ENCODE measurements at places on chromosomes 5 and 9.

DNA sequence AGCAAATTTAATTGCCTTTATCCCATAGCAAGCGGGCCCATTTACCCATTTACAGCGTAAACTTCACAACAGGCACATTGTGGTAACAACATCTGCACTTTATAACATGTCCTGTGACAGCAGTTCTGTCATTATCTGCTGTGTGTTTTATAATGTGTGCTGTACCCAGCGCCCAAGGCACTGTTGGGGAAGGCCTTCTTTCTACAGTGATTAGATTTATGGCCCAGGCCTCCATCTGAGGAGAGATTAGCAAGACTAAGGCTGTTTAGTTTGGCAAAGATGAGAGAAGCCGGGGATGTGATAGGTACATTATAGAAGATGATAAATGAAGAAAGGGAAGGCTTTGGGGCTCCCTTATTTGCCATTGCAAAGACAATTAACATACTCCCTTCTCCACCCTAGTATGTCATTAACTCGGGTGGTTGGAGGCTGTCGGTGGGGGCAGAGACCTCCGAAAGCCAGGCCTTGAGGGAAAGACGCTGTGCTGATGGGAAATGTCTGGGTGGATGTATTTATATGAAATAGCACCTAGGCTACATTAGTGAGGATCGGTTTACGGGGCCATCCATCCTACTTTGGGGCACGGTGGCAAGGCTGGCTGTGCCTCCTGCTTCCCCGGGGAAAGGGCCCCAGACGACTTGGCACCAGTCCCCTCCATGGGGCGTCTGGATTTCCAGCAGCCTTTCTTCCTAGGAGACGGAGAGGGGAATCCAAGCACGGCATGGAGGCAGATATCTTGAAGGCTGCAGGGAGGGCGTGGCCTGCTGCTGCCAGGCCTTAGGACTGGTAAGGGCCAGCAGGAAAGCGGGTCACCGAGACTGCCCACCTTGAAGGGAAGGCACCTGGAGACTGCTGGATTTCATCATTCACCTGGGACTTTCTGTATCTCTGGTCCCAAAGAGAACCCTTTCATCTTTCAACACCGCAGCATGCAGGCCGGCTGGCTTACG lies 64.3 kb upstream of the PTCH1 start:
- DNase-seq: peak; percentile 88

DNA sequence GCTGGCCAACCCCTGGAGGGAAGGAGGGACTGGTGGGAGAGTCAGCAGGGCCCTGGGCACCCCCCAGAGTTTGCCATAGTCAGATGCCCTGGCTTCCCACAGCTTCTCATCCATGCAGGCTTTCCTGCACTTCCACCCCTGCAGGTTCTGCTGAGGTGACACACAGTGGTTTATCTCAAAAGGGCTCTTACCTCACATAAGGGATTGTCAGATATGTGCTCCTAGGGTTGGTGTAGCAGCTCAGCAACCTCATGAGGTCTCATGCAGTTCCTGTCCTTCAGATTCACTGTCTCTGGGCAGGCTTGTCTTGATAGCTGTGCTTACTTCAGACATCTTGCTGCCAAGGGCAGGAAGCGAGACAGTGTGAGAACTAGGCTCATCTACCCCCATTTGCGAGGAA lies 143.4 kb downstream of the KDM4C start:
- no peak for DNase-seq

DNA sequence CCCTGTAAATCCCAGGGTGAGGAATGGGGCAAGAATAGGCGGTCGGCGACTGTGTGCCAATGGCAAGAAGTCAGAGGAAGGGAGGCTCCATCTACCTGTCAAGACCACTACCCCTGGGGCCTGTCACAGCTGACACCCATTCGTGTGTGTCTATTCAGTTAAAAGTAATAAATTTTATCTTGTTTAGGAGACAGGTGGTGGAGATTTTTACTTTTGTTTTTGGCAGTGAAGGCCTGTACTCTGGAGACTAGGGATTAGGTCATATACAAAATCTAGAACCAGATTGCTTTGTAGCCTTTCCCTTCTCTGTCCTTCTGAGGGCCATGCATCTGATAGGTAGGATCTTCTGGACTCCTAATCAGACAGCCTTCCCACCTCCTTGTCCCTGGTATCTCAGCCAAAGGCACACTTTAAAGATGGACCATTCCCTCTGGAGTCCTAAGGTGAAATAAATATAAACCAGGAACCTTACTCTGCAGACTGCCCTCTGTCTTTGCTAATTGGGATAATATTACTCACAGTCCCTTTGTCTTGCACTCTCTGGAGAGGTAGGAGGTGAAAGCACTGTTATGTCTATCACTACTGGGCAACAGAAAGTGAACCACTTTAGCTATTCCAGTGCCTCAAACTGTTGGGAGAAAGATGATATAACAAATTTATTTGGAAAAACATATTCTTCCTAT lies 213.2 kb upstream of the ACTBL2 start:
- peak; percentile 13 for DNase-seq

DNA sequence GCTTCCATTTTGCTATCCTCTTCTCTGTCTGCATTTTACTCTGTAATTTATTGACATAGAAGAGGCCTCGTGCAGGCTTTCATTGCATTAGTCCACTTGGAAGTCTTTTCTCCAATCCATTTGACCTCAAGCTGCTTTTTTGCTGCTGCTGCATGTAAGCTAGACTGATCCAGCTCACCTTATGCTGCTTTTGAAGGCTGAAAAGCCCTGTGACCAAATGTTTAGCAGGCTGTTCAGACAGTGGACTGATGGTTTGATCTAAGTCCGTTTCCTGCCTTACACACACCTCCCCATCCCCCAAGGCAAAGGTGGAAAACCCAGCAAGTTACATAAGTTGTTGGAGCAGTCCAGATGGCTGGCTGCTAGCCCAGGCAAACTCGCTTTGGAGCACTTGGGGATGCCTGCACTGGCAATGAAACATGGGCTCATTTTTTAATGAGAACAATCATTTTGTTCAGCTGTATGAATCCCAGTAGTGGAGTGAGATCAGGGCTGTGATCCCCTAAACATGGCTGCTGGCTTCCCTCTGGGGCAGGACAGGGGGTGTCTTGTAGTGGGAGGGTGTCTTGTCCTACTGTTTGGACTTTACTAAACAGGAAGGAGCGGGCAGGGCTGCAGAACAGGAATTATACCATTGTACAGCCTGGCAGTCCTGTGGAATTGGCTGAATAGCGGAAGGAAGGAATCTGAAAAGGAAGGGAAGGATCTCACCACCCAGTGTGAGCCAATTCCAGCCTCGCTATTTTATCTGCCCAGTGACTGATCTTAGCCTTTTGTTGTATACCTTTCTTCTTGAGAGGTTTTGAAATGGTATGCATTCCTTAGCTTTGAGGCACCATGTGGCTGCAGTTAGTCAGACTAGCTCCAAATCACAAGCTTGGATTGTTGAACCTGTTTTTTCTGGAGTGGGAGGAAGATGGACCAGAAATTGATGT lies 212.0 kb downstream of the ARHGAP26 start:
- peak; percentile 60 for DNase-seq

GRCh38 chr5:154575546-154576428 lies 97.8 kb upstream of the HAND1 start:
- DNase-seq: peak; percentile 49

GRCh38 chr9:88527618-88528017 lies 7.4 kb upstream of the NXNL2 start:
- no peak for DNase-seq

GRCh38 chr5:144275329-144275728 lies 104.7 kb downstream of the KCTD16 start:
- no peak for DNase-seq

DNA sequence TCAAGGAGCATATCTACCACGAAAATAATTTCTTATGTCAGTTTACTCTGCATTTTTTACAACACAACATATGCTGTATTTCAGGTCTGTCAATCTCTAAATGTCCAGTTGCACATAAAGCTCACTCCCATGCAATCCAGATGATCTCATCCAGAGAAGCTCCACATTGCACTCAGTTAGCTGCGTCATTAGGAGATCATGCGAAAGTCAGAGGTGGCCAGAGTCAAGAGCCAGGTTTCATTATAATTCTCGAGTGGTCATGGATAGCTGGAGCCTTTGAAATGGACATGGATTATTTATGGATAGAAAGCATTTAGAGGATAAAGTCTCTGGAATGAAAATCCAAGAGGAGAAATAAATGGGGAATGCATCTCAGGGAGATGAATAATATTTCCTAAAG lies 232.3 kb downstream of the GAS1 start:
- no peak for DNase-seq

DNA sequence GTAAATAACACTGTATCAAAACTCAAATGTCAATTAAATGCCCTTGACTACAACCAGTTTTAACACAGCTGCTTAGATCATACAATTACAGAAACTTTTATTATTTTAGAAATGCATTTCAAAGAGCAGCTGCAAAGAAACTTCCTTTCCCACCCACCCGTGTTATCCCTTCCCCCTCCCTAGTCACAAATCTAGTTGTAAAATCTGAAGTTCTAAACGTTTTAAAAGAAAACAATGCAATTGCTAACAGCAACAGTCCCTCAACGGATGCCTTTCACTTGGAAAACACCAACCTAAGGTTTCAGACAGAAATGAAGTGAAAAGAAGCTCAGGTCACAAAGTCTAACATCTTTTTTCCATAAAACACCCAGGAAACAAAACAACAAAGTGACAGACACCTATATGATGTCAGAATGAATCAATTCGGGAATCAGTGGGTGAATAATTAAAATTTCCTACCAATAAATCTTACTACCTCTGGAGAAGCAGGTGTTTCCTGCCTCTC lies 100.3 kb downstream of the FBXW11 start:
- no peak for DNase-seq

- no peak for DNase-seq
Measured at GRCh38 chr5:51621156-51621555, 237.9 kb downstream of the ISL1 start.

- DNase-seq: no peak
Measured at GRCh38 chr9:14153310-14153720, 160.6 kb downstream of the NFIB start.

GRCh38 chr5:141051521-141051866 lies 320 bp downstream of the PCDHB1 start:
- no peak for DNase-seq

GRCh38 chr9:114484854-114485443 lies 20.3 kb downstream of the WHRN start:
- DNase-seq: no peak

GRCh38 chr9:94867281-94867841 lies 140.9 kb downstream of the AOPEP start:
- peak; percentile 80 for DNase-seq

- DNase-seq: peak; percentile 84
Measured at GRCh38 chr5:175800656-175801081, 70.7 kb upstream of the CPLX2 start.

- no peak for DNase-seq
Measured at GRCh38 chr9:88193766-88194165, 55.5 kb upstream of the SPATA31C2 start.

DNA sequence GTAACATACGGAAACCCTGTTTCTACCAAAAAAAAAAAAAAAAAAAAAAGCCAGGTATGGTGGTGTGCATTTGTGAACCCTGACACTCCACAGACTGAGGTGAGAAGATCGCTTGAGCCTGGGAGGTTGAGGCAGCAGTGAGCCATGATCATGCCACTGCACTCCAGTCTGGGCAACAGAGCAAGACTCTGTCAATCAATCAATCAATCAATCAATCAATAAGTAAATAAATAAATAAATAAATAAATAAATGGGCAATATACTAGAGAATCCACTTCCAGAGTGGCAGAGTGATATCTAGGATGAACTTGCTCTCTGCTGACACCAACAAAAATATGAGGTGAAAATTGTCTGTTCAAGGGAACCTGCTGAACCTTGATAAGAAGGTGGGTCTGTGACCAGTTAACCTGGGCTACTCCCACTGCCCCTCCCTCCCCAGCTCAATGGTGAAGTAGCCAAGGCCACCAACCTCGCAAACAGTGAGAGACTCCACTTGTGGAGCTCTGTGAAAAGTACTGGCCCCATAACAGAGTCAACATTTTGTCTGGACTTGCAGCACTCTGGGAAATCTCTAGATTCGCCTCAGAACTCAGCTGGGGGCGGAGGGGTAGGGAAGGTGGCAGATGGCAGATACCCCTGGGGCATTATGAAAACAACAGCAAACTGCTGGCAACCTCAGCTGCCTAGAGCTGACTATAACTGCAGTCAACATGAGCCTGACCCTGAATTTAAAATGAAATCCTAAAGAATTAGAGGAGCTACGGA lies 163.7 kb downstream of the ROR2 start:
- no peak for DNase-seq

- no peak for DNase-seq
Measured at GRCh38 chr5:178359738-178360137, 127.1 kb upstream of the PHYKPL start.

DNA sequence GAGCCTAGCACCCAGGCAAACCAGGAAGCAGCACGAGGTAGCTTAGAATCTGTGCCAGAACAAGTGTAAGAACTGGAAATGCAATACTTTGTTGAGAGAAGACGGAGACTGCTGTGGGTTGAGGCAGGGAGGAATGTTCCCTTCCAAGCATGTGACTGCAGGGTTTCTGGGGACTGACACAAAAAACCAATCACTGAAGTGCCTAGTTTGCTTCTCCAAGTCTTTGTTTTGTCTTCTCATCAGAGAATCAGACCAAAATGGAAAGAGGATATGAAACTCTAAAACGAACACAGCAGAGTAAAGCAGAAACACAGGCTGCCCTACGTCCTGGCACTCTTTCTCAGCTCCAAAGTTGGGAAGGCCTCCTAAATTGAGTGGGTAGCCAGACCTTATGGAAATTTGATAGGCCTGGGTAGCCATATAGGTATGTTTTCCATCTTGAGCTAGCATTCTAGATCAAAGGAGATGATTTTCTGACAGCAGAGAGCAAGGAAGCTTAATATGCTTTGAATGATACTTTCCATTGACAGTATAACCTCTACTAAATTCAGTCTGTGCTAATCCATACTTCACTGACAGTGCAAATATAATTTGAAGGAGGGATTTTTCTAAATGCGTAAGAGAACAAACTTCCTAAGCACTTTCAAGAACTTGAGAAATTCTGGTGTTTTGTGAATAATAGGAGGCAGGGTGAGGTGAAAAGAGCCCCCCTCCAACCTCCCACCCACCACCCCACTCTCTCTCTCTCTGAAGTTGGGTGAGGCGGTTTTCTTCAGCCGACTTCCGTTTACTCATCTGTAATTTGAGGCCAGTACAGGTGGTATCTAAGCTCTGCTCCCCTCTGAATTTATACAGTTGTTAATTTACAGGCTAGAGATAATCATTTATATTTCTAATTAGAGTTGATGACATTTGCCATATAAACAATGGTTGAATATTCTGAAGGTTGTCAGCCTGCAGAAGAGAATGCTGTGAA lies 5.5 kb downstream of the ADRB2 start:
- DNase-seq: no peak

DNA sequence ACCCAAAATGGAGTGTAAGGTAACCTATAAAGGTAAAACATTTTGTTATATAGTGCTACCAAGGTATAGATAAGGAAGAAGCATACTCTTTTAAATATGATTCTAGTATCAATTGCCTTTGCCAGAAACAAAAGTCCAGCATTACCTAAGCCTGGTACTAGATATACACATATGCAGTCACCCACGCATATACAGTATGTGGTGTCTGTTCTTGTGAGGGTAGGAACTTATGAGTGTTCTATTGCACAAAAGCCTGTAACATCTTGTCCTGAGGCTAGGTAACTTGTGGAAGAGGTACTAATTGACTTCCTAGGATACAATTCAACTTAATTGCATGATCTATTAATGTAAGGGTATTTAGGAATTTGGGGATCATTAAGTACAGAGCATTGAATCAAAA lies 31.3 kb upstream of the IFNE start:
- DNase-seq: no peak

GRCh38 chr5:55306641-55307382 lies 682 bp downstream of the DHX29 start:
- no peak for DNase-seq

GRCh38 chr5:180631549-180632383 lies 17.6 kb downstream of the FLT4 start:
- DNase-seq: no peak

GRCh38 chr9:17578911-17579793 lies at the start of gene SH3GL2:
Gene SH3GL2 (plus strand): TSS chr9:17579066.
- DNase-seq: peak; percentile 9

Measured in BE2C (cell line).